Stimulated activated CD8-positive, alpha-beta memory T cell treated with anti-CD3 and anti-CD28 coated beads, Interleukin-4, amount 100 ng/mL, for 1 hour (primary cell): ENCODE measurements at places on chromosomes 2 and 18.
A peak's percentile ranks its signal among the peaks of the same experiment; 100 is the strongest.

DNA sequence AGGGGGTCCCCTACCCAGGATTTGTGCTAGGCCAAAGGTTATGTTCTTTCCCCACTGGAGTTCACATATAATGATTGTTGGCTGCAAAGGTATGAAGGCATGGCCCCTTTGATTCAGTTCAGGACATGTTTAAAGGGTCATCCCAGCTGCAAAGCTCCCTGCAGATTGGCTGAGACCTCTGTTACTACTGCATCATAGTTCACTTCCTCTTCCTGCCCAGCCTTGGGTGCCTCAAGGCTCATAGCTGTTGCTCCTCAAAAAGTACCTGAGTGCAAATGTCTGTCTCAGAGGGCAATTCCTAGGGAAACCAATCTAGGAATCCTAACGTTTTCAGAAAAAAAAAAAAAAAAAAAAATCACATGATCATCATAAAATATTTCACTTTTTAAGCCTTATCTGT lies 125.1 kb downstream of the ATL2 start:
- DNase-seq = no peak

DNA sequence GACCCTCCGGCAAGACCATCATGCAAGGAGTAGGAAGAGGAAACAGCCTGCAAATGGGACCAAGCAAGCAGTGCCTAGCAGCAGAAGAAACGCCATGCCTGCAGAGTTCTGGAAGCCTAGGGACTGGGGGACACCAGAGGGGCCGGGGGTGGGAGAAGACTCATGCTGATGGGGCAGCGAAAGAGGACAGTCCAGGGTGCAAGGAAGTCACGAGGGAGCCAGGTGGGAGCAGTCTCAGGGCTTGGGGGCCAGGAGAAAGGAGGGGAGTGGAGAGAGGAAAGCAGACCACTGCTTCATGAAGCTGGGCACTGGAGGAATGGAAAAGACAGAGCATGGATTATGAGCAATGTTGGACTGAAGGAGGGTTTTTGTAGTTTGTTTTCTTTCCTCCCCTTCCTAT lies 119.4 kb upstream of the CAPN13 start:
- DNase-seq = no peak

DNA sequence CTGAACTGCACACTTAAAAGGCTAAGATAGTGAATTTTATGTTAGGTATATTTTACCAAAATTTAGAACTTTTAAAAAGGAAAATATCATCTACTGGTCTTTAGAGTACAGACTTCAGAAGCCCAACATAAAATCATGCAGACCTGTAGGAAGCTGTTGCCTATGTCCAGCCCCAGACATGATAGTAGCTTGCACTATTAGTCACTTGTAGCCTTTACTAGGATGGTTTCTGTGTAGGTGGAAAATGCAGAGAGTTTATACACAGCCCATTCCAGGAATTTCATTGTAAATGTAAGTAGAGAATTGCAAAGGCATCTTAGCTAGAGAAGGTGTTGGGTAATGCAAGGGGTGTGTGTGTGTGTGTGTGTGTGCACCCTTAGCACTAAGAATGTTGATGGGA lies 640.2 kb downstream of the RNF144A start:
- DNase-seq = no peak

GRCh38 chr18:58793361-58793760 lies 71.3 kb upstream of the ZNF532 start:
- DNase-seq = no peak

GRCh38 chr2:207791579-207792243 lies 22.0 kb upstream of the FZD5 start:
- no peak for DNase-seq

GRCh38 chr2:211451642-211452041 lies 895.2 kb downstream of the CPS1 start:
- DNase-seq = no peak

GRCh38 chr2:185787227-185788145 lies 48.9 kb downstream of the FSIP2 start:
- DNase-seq = no peak

DNA sequence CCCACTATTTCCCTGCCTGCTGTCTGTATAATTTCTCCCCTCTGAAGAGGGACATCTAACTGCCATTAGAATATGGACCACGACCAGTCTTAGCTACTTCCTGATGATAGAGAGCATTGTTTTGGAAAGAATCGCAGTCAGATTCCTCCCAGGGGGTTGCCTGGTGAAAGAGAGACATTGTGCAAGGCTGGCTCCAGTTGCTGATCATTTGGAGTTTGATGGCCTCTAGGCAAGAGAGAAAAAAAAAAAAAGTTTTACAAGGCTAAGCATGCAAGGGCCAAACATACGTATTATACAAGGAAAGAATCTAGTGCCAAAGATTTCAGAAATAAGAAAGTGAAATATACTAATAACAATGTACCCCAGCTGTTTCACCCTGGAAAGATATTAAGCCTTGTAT lies 182.2 kb downstream of the CMPK2 start:
- no peak for DNase-seq

GRCh38 chr2:24382363-24383073 lies 22.2 kb upstream of the ITSN2 start:
- peak; percentile 24 for DNase-seq

DNA sequence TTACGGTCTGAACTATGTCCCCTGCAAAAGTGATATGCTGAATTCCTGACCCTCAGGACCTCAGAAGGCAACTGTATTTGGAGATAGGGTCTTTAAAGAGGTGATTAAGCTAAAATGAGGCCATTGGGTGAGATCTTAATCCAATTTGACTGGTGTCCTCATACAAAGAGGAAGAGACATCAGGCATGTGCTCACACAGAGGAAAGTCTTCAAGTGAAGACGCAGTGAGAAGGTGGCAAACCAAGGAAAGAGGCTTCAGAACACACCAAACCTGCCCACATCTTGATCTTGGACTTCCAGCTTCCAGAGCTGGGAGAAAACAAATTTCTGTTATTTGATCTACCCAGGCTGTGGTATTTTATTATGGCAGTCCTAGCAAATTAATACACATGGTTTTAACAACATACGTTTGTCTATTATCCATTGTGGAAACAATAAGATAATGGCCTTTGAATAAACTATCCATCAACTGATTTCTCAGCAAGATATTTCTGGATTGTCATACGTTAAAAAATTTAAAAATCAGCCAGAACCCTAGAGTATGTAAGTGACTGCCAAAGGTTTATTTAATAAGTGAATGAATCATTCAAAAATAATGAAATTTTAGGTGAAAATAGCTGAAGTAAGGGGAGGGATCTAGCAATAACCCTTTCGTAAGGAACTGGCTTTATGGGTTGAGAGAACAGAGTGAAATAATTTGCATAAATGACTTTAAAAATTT lies 6.5 kb downstream of the WIPF1 start:
- DNase-seq = no peak

GRCh38 chr2:235494716-235495372 lies 1.0 kb downstream of the AGAP1 start:
- DNase-seq = no peak

DNA sequence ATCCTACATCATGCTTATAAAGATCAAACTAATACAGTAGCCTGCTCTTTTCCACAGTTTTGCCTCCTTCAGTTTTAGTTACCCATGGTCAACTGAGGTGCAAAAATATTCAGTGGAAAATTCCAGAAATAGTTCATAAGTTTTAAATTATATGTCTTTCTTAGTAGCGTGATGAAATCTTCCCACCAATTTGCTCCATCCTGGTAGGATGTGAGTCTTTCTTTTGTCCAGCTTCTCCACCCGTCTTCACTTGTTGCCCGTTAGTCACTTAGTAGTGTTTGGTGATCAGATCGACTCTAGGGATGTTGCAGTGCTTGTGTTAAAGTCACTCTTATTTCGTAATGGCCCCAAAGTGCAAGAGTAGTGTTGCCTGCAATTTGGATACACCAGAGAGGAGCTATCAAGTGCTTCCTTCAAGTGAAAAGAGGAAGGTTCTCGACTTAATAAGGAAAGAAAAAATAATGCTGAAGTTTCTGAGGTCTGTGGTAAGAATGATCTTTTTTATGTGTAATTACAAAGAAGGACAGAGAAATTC lies 57.0 kb downstream of the CEP192 start:
- no peak for DNase-seq

- DNase-seq = no peak
Measured at GRCh38 chr2:126381091-126381490, 274.9 kb upstream of the GYPC start.

DNA sequence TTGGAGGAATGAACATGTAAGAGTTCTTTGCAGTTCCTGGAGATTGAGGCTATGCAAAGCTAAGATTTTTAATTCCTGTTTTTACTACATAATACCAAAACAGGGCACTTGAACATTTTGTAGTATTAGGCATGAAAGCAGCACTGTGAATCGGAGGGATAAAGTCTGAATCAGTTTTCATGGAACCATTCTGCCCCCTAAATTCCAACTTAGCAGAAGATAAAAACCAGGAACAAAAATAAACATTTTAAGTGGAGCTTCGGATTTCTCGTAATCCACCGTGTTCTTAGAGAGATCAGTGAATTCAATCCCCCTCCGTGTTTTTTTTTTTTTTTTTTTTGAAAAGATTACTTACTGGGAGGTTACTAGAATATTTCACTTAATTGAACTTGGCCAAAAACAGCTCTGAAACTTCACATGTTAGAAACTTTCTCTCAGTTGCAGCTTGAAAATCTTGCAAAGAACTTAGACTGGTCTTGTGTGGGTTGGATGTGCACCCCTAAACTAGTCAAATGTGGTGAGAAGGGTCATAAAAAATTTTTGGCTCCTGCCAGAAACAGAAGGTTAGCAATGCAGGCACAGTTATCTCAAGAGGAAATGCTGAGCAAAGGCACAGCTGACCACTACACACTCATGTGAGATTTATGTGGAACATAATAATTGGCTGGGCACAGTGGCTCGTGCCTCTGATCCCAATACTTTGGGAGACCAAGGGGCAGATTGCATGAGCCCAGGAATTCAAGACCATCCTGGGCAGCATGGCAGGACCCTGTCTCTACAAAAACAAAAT lies 145.4 kb upstream of the RNF152 start:
- no peak for DNase-seq

DNA sequence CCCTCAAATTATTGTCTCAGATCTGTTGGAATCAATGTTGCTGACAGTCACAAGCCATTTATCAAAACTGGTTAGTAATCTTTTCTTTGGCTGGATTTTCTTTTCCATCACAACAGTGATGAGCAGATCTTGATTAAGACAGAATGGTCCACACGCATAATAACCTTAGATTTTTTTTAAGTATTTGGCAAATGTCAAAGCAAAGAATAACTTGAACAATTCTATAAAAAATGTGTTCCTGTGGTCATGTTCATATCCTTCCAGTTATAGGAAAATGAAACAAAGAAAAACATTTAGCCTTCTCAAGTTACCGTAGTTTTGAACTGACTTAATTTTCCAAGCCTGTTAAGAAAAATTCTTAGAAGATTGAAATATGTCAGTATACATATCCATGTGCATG lies 659.9 kb upstream of the ID2 start:
- no peak for DNase-seq

GRCh38 chr2:16658076-16658739 lies 7.4 kb downstream of the CYRIA start:
- no peak for DNase-seq

DNA sequence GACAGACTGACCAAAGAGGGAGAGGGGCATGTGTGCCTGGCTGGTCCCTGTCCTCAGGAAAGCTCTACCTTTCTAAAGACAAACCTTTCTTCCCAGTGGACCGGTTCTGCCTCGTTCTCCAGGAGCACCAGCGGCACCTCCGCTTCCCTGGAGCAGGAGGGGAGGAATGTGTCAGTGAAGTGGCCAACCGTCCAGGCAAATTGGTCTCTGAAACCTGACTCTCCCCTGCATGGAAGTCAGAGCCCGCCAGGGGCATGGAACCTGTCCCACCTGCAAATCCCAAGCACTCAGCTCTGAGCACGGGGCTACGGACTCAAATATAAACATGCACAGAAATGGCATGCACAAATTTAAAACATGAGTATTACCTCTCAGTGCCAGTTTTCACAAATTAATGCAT lies 62.9 kb downstream of the COL6A3 start:
- no peak for DNase-seq

- DNase-seq = no peak
Measured at GRCh38 chr2:47096451-47096850, 58.7 kb downstream of the STPG4 start.

- DNase-seq = no peak
Measured at GRCh38 chr2:52956118-52956517, 811.5 kb upstream of the CHAC2 start.

DNA sequence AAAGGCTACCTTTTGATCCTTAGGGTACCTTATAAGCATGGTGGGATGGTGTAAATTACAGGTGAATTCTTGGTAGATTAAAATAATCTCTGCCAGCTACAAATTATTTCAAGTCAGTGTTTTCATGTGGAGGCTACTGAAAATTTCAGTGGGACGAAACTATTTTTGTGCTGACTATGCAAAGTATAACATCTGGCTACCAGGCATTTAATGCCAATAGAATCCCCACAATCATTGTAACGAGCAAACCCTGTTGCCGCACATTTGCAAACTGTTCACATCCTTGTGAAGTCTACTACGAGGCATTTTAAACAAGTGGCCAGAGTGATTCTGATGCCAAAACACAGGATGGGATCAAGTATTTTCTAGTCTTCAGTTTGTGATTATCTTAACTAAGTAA lies 48.1 kb upstream of the SDC1 start:
- no peak for DNase-seq

- no peak for DNase-seq
Measured at GRCh38 chr2:72040629-72041571, 106.8 kb downstream of the CYP26B1 start.

DNA sequence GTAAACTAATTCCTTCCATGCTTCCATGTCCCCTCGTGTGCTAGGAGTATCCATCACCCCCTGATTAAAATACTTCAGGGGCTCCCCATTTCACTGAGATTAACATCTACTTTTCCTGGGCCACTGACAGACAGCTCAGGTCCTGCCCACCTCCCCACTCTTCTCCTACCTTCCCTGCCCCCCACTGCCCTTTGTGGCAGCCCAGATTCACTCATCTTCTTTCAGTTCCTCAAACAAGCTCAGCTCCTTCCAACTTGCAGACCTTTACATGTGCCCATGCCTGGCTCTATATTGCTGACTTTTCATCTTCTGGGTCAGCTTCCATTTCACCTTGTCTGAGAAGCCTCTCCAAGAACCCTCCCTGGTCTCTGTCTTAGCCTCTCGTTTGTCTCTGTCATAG lies 12.0 kb downstream of the RUFY4 start:
- DNase-seq = no peak

DNA sequence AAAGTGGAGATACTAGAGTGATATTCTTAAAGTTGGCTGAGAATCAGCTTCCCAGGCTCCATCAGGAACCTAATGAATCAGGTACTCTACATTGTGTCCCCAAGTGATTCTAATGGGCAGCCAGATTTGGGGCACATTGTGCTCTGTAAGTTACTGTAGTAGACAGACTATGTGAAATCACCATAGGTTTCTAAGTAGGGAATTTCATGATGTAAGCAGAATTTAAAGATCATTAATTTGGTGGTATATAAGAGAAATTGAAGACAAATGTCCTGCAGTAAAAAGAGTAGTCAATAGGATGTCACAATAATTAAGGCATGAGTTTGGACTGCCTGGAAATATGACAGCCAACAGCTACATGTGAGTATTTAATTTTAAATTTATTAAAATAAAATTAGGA lies 602.4 kb upstream of the ACVR2A start:
- DNase-seq = no peak

GRCh38 chr2:240568678-240569522 lies 616 bp downstream of the RNPEPL1 start:
- no peak for DNase-seq

- no peak for DNase-seq
Measured at GRCh38 chr18:75635096-75635495, 207.6 kb upstream of the SMIM21 start.

- no peak for DNase-seq
Measured at GRCh38 chr2:171958475-171958874, 36.2 kb downstream of the HAT1 start.

GRCh38 chr18:68725346-68725745 lies 10.4 kb upstream of the TMX3 start:
- no peak for DNase-seq

- DNase-seq = no peak
Measured at GRCh38 chr2:57563015-57563414, 483.6 kb upstream of the VRK2 start.
